ENCODE measurements at places on chromosomes 3 and 15. TPM values are rescaled to one million over a fixed set of nuclear protein-coding genes. Genes with fewer than 3 reads are reported as not detected.

The PPP2R3A gene
- total RNA-seq = 32.2 TPM

The TMCO5A gene
- total RNA-seq = not detected

The TP63 gene
- total RNA-seq = 1.9 TPM

The RCCD1 gene
- total RNA-seq = 9.8 TPM

The BTLA gene
- total RNA-seq = not detected

The SOX2 gene
- not detected for total RNA-seq
